ENCODE measurements at places on chromosomes 1 and 21. TPM values are rescaled to one million over a fixed set of nuclear protein-coding genes. Genes with fewer than 3 reads are reported as not detected.

- no peak for DNase-seq
Measured at GRCh38 chr1:65476327-65476726, 55.9 kb downstream of the LEPR start.

- DNase-seq: no peak
Measured at GRCh38 chr1:221182791-221183533, 303.7 kb downstream of the HLX start.

- no peak for DNase-seq
Measured at GRCh38 chr21:38790059-38790458, 15.7 kb upstream of the ETS2 start.

DNA sequence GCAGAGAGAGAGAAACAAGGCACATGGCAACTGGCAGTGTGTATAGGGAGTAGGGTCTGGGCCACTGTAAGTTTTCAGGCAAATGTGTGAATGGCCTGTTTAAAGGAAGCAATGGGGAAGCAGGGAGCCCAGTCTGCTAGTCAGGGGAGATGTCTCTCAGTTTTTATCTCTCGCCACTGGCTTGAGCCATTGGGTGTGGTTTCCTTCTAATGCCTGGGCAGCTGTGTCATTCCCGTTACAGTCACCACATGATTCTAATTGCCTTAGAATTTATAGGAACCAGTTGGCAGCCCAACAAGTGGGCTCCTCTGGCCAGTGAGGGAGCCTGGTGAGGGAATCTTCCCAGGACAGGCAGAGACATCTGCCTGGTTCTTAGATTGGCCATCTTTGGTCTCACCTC lies 182.4 kb downstream of the DISC1 start:
- DNase-seq: no peak

GRCh38 chr21:29523646-29524045 lies 224.9 kb downstream of the BACH1 start:
- DNase-seq: no peak

DNA sequence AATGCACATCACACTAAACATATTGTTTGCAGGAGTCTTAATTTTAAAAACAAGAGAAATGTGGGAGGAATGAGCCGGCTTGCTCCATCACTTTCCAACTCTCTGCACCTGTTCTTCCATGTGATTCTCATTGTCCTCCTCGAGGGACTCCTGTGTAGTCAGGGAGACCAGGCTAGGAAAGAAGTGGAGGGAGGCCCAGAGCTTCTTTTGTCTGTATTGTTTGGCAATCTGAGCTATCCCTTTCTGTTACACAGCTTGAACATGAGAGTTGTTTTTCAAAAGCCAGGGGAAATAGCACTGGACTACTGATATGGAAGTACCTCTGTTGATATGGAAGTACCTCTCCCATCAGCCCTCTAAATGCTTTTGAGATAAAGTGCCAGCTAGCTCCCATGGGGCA lies 18.8 kb upstream of the LRRC8D start:
- DNase-seq: no peak

GRCh38 chr1:20100632-20101355 lies 18.5 kb downstream of the PLA2G2D start:
- no peak for DNase-seq

- DNase-seq: no peak
Measured at GRCh38 chr1:182299728-182300616, 91.6 kb downstream of the GLUL start.

DNA sequence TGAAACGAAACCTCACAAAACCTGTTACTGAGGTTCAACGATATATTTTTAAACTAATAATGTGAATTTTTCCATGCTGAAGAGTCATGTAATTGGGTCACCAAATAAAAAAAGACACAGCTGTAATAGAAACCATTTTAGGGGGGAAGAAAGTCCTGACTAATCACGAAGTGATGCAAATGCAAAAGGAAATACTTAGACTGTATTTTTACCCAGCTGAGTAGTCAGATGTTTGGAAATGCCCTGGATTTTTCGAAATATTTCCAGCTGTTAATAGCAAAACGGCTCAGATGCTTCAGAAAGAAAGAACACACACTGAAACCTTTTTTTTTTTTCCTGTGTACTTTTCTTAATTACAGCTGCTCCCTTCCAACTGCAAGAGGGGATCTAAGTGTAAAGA lies 210.3 kb downstream of the SETD4 start:
- DNase-seq: no peak

GRCh38 chr1:154351363-154352068 lies 26.2 kb downstream of the ATP8B2 start:
- no peak for DNase-seq

DNA sequence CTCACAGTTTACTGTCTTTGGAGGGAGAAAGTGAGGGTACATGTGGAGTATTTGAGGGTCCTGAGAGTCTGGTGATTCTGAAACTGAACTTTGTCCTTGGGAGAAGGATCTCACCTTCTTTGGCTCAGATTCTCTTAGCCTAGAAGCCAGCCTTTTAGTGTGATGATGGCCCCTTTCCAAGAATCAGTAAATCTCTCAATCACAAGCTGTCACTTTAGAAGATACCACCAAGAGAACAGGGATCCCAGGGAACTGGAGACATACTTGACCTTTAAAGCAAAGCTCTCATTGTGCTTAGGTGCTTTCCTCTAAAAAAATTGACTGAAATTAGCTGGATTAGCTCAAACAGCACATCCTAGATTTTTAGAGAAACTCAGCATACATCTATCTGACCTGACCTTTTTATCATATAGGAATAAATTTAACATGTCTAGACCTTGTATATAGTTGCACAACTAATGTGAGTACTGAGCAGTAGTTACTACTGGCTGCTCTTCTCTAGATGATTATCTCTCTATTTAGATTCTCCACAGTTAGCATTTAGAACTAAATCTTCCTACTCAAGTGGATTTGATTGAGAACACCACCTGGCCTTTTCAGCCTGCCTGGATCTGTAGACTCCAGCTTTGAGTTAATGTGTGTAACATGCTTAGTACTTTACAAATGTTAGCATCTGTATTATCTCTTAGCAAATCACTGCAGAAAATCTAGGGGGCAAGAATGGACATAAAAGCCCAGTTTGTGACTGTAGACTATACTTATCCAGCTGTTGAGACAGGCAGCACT lies 157.7 kb downstream of the MAST2 start:
- DNase-seq: no peak

DNA sequence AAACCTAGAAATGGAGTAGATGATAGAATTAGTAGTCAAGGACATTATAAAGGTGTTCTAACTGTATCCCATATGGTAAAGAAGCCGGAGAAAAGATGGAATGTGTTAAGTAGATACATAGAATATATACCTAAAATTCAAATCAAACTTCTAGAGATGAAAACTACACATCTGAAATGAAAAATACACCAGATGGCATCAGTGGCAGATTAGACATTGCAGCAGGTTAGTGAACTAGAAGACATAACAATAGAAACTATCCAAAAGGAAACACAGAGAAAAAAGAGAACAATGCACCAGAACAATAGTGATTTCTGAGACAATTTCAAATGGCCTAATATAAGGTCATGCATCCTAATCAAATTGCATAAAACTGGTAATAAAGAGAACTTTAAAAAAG lies 26.9 kb downstream of the ZBTB21 start:
- DNase-seq: no peak

- DNase-seq: no peak
Measured at GRCh38 chr1:172360985-172361384, 59.5 kb upstream of the C1orf105 start.

DNA sequence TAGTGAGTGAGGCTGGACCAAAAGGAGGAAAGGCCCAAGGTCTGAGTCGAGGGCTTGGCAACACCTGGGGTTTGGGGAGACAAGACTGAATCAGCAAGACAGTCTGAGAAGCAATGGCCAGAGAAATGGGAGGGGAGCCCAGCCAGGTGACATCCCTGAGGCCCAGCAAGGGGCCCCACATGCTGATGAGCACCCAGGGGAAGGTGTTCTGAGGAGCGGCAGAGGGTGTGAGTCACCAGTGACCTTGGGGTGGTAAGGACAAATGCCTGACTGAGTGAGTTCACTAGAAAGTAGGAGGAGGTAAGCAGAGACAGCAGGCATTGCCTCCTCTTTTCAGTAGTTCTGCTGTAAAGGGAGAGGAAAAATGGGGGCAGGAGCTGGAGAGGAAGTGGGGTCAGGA lies 192.4 kb upstream of the GALNT2 start:
- DNase-seq: no peak

DNA sequence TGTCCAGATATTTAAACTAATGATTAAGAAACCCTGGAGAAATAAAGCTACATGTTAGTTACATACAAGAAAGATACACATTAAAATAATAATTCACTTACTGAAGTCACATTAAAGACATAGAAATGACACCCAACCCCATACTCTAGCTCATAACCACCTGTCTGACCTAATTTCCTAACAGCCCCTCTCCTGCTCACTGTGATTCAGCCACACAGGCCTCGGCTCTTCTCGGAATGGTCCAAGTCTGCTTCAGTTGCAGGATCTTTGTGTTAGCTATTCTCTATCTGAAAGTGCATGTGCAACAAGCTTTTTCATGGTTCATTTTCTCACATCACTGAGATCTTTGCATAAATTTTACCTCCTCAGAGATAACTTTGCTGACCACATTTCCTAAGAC lies 209.8 kb downstream of the TM2D1 start:
- no peak for DNase-seq

GRCh38 chr21:17461014-17461413 lies 51.8 kb upstream of the CXADR start:
- DNase-seq: no peak

DNA sequence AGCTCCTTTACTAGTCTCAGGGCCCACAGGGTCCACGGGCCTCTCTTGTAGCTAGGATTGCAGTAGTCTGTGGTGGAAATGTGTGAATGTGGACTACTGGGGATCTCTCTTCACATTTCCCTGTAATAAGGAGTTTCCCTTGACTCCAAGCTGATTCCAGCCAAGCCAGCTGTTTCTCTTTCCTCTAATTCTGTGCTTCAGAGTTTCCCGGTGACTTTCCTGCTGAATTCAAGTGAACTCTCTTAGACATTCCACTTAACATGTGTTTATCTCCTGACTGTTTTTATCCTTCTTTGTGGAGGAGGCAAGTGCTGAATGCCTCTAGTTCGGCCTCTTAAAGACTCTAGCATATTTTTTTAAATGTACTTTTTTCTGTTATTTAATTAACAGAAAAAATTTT lies 354.0 kb upstream of the RGS18 start:
- no peak for DNase-seq

- DNase-seq: no peak
Measured at GRCh38 chr1:174058624-174059023, 36.5 kb upstream of the RC3H1 start.

DNA sequence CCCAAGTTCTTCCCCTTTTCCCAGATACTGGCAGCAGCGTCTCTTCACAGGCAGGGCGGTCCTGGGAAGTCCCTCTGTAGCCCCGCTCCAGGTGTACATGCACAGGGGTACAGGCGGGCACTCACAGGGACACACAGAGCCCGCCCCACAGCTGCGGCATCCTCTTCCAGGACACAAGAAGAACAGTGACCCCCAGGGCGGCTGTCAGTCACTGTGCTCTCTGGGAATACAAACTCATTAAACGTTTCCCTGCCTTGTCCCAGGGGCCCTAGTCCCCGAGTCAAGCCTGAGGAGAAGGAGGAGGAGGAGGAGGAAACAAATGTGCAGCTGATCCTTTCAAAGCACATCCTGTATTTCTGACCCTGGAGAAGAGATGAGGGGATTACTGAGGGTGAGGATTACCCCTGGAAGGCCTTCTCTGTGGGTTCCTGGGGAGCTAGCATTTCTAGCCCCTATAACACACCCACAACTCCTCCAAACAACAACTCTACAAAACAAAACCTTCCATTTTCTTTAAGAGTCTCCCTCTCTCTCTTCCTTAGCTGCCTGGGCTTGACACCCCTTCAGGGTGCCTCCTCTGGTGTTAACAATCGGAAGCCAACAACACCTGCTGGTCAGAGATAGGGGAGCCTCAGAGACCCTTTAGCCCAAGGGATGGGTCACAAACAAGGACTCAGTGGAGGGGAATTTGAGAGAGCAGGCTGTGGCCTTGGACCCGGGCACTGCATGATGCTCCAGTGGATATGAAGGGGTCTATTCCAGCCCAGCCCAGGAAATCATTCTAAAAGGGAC lies 28.4 kb upstream of the DMBX1 start:
- DNase-seq: no peak

The PRAMEF17 gene
- not detected for polyA plus RNA-seq

The RHD gene
- 0.99 TPM for polyA plus RNA-seq

The RAD54L gene
- 13.2 TPM for polyA plus RNA-seq

The RAB7B gene
- polyA plus RNA-seq: 2.2 TPM

The POFUT2 gene
- polyA plus RNA-seq: 45.0 TPM

The TLCD4 gene
- 7.0 TPM for polyA plus RNA-seq

The FCAMR gene
- polyA plus RNA-seq: 10.5 TPM

The ABCA4 gene
- 5.8 TPM for polyA plus RNA-seq

The KRTAP26-1 gene
- polyA plus RNA-seq: not detected
